ENCODE measurements at places on chromosomes 2 and 18.

GRCh38 chr18:45055811-45056210 lies 375.1 kb downstream of the SETBP1 start:
- no peak for DNase-seq

DNA sequence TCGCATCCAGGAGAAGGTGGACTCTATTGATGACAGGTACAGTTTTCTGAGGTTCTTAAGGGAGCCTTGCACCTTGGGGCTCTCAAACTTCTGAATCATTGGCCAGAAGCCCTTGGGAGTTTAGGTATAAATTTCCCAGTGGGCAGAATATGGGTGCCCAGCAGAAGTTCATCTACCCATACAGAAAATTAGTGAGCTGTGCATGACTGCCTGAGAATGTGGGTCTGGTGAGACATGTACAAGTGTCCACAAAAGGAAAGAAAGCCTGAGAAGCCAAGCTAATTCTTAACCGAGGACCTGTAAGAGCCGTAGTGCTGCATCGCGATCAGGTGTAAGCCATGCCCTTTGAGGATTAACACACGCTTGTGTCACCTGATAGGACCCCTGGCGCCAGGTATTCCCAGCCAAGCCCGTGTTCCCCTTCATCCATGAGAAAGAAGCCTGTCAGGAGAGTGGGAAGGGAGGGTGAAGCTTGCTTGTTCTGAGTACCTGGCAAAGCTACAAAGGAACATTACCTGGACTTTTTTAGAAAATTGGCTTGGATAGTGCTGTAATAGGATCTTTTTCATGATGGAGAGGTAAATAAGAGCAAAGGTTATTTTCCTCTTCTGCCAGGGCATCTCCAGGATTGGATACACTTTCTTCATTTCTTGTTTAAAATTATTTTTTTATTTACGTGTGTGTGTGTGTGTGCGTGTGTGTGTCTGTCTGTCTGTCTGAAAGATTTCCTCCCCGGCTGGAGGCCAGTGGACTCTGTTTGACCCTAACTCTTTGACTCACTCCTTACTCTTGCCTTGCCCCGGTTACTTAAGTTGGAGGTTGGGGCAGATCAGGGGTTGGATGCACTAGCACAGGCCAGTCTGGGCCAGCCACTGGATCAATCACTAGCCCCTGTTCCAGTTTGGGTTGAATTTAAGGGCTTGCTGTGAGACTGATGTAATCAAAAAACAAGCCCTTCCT lies 90.4 kb upstream of the EML6 start:
- no peak for DNase-seq

- DNase-seq = no peak
These were observed 22.2 kb upstream of the CAB39 start for GRCh38 chr2:230690439-230690838.

DNA sequence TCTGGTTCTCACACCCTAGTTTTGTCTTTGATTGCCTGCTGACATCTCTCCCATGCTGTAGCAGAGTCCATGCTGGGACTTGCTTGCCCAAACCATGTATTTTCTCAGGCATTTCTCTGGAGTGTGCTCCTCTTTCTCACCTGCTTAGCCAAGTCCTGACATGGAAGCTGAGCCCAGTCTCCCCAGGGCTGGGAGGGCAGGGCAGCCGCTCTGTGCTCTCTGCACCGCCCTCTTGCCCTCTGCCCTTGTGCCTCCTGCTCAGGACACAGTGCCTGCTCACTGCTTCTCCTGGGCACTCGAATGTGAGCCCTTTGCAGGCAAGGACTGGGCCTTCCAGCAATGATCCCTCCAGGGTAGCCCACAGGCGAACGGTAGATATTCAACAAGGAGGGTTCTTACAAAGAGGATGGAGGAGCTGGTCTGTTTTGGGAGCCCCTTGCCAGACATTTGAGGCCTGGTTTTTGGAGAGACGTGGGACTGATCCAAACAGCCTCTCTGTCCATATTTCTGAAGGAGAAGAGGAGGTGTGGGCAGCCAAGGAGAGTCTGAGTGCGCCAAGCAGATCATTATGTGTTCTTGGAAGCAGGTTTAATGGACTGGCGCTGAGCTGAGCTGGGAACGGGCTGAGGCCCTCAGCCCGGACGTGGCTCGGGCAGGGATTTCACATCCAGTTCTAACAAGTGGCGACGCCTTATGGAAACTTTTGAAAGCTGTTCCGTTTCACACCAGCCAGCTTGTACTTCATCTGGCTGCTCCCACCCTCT lies 4.0 kb downstream of the SLC14A2 start:
- DNase-seq = no peak

- no peak for DNase-seq
These were observed 248.0 kb downstream of the MYCN start for GRCh38 chr2:16188261-16188890.

DNA sequence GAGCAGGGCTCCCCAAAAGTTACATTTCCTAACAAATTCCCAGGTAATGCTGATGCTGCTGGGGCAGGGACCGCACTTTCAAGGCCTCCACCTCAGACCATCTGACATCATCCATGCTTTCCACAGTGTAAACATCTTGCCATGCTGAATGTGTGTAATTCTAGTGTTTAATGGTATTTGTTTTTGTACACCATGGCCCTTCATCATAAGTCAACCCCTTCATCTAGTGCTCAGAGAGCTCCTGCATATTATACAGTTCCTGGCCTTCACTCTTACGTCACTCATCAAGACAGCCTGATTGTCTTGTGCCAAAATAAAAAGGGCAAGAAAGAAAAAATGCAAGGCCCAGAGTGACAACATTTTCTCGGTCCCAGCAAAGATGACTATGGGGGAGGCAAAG lies 77.5 kb upstream of the ZFP36L2 start:
- no peak for DNase-seq

GRCh38 chr2:235098269-235098668 lies 146.5 kb downstream of the SH3BP4 start:
- DNase-seq = no peak

DNA sequence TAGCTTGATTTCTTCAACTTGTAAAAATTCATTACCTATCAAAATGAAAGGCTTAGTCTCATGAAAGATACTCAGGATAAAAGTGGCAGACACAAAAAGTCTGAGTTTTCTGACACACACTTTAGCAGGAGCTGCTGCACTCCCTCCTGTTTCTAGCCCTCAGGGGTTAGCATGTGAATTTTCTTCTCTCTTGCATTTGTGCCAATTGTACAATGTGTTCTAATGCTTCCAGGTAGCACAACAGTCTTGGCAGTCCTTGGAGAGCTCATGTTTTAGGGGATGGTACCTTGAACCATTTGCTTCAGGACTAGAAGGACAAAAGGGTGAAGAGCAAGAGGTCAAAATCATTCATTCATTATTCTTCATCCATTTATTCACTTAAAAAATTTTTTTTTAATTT lies 316.8 kb downstream of the AFF3 start:
- DNase-seq = no peak

DNA sequence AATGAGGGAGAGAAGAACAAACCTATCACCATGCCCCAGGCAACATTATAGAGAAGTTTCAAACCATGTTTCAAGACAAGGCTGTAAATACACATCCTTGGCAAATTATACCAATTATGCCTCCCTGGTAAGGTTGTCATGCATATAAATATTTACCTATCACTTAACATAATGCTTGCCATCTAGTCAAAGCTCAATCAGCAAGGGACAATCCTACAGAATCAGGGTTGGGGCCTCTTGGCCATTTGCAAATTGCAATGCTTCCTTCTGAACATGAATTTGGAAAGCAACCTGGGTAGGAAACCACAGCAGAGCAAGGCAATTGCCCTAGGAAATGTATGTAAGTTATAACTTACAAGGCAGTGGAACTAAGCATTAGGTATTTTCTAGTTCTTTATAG lies 907.2 kb upstream of the CDH2 start:
- DNase-seq = no peak

GRCh38 chr2:201452922-201453643 lies 1.5 kb downstream of the STRADB start:
- DNase-seq = no peak

DNA sequence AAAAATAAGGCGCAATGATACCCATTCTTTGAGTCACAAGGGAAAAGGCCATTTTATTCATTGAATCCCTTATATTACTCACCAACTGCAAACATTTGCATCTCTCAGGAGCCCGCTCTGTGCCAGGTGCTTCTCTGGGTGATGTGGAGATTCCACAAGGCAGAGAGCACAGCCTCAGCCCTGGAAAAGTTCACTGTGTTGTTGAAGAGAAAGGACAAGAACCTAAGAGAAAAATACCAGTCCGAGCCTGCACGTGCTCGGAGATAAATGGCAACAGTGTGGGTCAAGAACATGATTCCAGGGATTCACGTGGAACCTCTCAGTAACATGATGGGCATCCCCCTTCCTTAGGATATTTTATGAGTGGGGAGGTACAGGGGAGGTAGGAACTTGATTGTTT lies 11.8 kb downstream of the GNAL start:
- DNase-seq = no peak

DNA sequence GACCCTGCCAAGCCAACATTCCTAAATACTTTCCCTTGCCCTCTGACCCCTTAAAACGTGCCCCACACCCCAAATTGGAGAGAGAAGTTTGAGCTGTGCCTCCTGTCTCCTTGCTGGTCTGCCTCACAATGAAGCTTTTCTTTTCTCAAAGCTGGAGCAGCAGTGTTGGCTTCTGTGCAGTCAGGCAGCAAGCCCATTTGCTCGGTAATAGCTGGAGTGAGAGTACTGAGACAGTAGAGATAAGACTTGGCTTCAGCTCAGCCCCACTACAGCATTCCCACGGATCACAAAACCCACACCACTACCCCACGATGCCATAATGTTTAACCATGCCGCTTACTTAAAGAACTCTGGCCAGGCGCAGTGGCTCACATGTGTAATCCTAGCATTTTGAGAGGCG lies 73.0 kb downstream of the NCAPH start:
- no peak for DNase-seq

GRCh38 chr18:10239991-10240634 lies 214.3 kb upstream of the APCDD1 start:
- no peak for DNase-seq

DNA sequence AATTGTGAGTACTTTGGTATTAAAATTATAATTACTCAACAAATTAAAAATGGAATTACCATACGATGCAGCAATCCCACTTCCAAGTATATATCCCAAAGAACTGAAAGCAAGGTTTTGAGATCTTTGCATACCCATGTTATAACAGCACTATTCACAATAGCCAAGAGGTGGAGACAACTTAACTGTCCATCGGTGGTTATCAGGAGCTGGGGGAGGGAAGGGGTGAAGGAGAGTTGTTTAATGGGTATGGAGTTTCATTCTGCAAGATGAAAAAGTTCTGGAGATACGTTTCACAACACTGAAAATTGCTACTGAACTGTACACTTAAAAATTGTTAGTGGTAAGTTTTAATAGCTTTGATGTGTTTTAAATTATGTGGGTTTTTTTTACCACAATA lies 25.7 kb downstream of the RAB10 start:
- no peak for DNase-seq

DNA sequence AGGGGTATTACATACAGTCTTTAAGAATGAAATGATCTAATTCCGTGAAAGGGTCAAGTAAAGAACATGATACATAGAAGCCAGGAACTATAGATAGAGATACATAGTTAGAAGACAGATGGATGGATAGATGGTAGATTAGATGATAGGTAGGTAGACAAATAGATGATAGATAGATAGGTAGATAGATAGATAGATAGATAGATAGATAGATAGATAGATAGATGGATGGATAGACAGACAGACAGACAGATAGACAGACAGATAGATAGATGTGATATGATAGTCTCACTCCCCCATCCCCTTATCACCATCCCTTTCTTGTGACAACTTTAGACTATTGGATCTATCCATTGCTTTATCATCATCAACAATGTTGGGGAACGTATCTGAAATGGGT lies 448.2 kb downstream of the METTL4 start:
- no peak for DNase-seq

- no peak for DNase-seq
These were observed 5.1 kb downstream of the NOL4 start for GRCh38 chr18:34219651-34220050.

Measured in stimulated activated CD8-positive, alpha-beta memory T cell treated with anti-CD3 and anti-CD28 coated beads, Interleukin-4, amount 100 ng/mL, for 4 hours (primary cell).